ENCODE measurements at places on chromosomes 1 and 21. TPM values are rescaled to one million over a fixed set of nuclear protein-coding genes. Genes with fewer than 3 reads are reported as not detected.
A peak's percentile ranks its signal among the peaks of the same experiment; 100 is the strongest.

DNA sequence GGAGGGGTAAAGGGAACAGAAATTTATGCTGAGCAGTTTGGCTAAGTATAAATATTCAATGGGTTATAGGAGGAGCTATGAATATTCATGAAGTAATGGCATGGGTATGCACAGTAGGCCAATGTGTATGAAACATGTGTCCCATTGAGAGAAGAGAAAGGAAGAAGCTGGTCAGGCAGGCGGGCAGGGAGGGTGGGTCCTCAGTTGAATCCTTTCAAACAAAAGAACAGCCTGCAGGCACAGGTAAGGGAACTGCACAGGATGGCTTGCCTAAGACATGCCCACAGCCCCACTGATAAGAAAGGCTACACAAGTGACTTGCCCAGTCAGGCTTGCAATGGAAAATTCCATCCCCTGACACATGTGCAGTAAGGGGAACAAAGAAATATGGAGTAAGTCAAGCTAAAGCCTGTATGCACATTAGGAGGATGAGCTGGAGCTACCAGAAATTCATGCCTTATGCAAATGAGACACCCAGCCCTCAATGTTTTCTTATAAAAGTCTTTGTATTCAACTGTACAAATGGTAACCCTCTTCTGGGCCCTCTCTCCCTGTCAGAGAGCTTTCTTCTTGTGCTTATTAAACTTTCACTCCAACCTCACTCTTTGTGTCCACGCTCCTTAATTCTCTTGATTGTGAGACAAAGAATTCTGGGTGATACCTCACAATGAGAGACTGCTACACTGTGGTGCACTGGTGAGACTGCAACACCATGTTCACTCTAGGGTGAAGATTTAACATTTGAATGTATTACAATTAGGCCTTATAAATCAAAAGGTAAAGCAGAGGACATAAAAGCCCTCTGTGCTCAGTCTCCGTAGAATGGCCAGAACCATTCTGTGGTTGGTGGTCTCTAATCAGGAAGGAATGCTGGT, 96.5 kb downstream of the ATP1B1 start:
- no peak for DNase-seq
- H3K27ac ChIP-seq = no peak overlapping the region
- no peaks in the 10 kb centered on the region for H3K27me3 ChIP-seq

AMY1A gene
- 0.58 TPM for total RNA-seq

GRCh38 chr1:239861985-239862384, 229.7 kb upstream of the FMN2 start:
- H3K4me3 ChIP-seq = no peak overlapping the region
- no peaks in the 10 kb centered on the region for H3K27me3 ChIP-seq
- no peak overlapping the region for H3K27ac ChIP-seq
- H3K36me3 ChIP-seq = no peaks in the 10 kb centered on the region

CELA2A gene
- 360 TPM for total RNA-seq

ATPAF1 gene
- 21.6 TPM for total RNA-seq

- no peaks in the 10 kb centered on the region for H3K27me3 ChIP-seq
- H3K27ac ChIP-seq = no peak overlapping the region
- H3K4me3 ChIP-seq = peak overlapping the region; percentile 43
- DNase-seq = no peak
These were observed 398 bp upstream of the SLC30A10 start for GRCh38 chr1:219928791-219929118.

CHIT1 gene
- 0.06 TPM for total RNA-seq

- no peaks in the 10 kb centered on the region for H3K4me1 ChIP-seq
- no peak for DNase-seq
- no peaks in the 10 kb centered on the region for H3K27me3 ChIP-seq
- no peak overlapping the region for H3K4me3 ChIP-seq
These were observed 76.8 kb upstream of the COX20 start for GRCh38 chr1:244758708-244759107.

GRCh38 chr1:88673446-88673845, 10.6 kb upstream of the PKN2 start:
- no peak overlapping the region for H3K4me3 ChIP-seq
- H3K36me3 ChIP-seq = no peaks in the 10 kb centered on the region
- no peak for DNase-seq

- DNase-seq = no peak
- no peaks in the 10 kb centered on the region for H3K4me1 ChIP-seq
- H3K27ac ChIP-seq = no peak overlapping the region
These were observed 22.1 kb downstream of the AIM2 start for GRCh38 chr1:159054427-159054826.

DMBX1 gene
- total RNA-seq = not detected

DNA sequence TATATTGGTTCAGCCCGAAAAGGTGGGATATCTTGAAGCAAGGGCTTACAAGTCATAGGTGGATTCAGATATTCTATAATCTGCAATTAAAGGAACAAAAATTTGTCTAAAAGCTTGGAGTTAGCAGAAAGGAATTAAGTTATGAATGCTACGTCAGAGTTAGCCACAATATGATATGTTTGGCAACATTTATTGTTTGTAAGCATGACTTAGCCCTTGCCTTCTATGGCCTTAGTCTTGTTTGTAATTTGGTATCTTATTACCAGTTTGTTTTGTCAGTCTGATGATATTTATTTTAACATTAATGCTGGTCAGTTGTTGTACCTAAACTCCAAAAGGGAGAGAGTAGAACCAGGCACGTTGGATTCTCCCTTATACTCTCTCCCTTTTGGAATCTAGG, 43.1 kb upstream of the SUCO start:
- H3K4me3 ChIP-seq = no peak overlapping the region
- H3K27ac ChIP-seq = no peak overlapping the region

- no peak overlapping the region for H3K4me3 ChIP-seq
- DNase-seq = peak; percentile 28
- H3K4me1 ChIP-seq = no peaks in the 10 kb centered on the region
These were observed 23.7 kb upstream of the SRRM1 start for GRCh38 chr1:24619376-24619775.

DNA sequence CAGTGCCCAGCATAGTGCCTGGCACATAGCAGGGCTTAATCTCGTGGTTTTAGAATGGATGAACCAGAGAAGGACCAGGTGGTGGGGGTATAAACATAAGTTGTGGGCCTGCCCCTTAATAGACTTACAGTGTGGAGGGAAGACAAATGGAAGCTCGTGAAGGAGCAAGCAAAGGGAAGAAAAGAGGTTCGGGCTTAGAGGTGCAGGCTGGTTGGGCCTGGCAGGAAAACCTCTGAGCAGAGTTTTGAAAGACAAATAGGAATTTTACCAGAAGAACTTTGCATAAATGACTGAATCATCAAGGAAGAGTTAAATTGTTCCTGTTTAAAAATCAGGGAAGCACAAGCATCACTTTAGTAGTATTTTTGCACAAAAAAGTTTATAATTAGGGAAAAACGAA, 4.5 kb downstream of the RHOU start:
- no peaks in the 10 kb centered on the region for H3K27me3 ChIP-seq
- no peak for DNase-seq
- no peaks in the 10 kb centered on the region for H3K36me3 ChIP-seq
- H3K27ac ChIP-seq = no peak overlapping the region
- peaks cover 16% of the 10 kb centered on the region for H3K4me1 ChIP-seq
- H3K4me3 ChIP-seq = no peak overlapping the region

GRCh38 chr1:243525085-243525487, 269.2 kb downstream of the SDCCAG8 start:
- no peak for DNase-seq
- H3K4me3 ChIP-seq = no peak overlapping the region
- no peak overlapping the region for H3K27ac ChIP-seq
- no peaks in the 10 kb centered on the region for H3K4me1 ChIP-seq

DNA sequence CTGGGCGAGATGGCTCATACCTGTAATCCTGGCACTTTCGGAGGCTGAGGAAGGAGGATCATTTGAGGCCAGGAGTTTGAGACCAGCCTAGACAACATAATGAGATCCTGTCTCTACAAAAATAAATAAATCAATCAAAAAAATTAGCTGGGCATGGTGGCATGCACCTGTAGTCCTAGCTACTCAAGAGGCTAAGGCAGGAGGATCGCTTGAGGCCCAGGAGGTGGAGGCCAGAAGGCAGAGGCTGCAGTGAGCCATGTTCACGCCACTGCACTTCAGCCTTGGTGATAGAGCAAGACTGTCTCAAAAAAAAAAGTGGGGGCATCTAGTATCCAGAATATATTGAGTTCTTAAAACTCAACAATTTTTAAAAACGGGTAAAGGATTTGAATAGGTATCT, 6.0 kb downstream of the TUT4 start:
- DNase-seq = no peak
- H3K27ac ChIP-seq = no peak overlapping the region
- H3K27me3 ChIP-seq = no peaks in the 10 kb centered on the region
- H3K36me3 ChIP-seq = no peaks in the 10 kb centered on the region
- H3K4me1 ChIP-seq = peaks cover 8% of the 10 kb centered on the region

- DNase-seq = peak; percentile 81
- no peaks in the 10 kb centered on the region for H3K4me1 ChIP-seq
- H3K27ac ChIP-seq = peak overlapping the region; percentile 51
These were observed 29.4 kb upstream of the SOD1 start for GRCh38 chr21:31629972-31630711.

DNA sequence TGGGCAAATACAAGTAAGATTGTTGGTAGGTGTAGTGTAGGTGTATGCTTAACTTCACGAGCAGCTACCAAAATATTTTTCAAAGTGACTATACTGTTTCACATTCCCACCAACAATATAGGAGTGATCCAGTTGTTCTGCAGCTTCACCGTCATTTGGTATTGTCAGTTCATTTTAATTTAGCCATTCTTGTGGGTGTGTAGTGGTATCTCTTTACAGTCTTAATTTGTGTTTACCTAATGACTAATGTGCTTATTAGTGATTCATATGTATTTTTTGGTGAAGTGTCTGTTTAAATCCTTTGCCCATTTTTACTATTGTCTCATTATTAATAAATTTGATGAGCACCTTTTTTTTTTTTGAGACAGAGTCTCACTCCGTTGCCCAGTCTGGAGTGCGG, 35.4 kb downstream of the RCSD1 start:
- no peak overlapping the region for H3K27ac ChIP-seq
- no peaks in the 10 kb centered on the region for H3K27me3 ChIP-seq
- H3K4me1 ChIP-seq = no peaks in the 10 kb centered on the region
- H3K4me3 ChIP-seq = no peak overlapping the region

PLA2G2C gene
- not detected for total RNA-seq

COL6A1 gene
- 101 TPM for total RNA-seq

DNA sequence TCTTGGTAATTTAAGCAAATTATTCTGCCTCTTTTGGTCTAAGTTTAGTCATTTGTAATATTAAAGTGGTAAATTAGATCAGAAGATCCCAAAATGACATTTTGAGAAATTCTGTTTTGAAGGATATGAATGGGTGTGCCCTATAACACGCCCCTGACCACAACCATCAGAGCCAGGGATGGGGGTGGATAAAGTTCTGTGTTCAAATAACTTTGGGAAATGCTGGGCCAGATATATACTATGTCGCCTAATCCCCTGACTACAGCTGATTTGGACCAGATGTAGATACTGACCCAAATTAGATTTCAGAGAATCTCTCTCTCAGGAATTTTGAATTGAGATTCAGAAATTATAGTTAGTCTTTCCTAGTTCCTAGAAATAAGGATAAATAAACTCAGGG, 21.2 kb upstream of the EDEM3 start:
- H3K36me3 ChIP-seq = no peaks in the 10 kb centered on the region
- H3K4me3 ChIP-seq = no peak overlapping the region
- H3K27me3 ChIP-seq = no peaks in the 10 kb centered on the region
- no peak overlapping the region for H3K27ac ChIP-seq
- DNase-seq = no peak

DNA sequence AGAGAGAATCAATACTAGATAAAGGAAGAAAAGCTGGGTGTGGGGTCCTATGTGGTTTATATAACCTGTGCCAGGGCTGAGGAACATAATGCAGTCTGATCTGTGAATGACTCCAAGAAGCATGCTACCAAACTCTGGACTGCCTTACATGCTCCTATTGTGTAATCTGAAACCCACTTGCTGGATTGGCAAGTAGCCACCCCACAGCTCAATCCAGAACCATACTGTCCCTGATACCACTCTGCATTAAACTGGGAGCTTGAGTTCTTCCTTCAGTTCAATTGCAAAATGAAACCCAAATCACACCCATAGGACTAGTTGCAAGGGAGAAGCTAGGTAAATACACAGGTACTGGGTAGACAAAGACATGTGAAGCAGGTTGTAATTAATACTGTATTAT, 115.4 kb upstream of the NEGR1 start:
- no peaks in the 10 kb centered on the region for H3K27me3 ChIP-seq
- H3K27ac ChIP-seq = no peak overlapping the region
- DNase-seq = no peak
- no peaks in the 10 kb centered on the region for H3K36me3 ChIP-seq

TTC34 gene
- 0.51 TPM for total RNA-seq

GRCh38 chr1:200121421-200121820, 93.9 kb downstream of the NR5A2 start:
- H3K27me3 ChIP-seq = no peaks in the 10 kb centered on the region
- H3K4me3 ChIP-seq = no peak overlapping the region
- no peaks in the 10 kb centered on the region for H3K36me3 ChIP-seq
- H3K4me1 ChIP-seq = peaks cover 4% of the 10 kb centered on the region

GRCh38 chr1:28718586-28719331, 18.0 kb upstream of the YTHDF2 start:
- no peaks in the 10 kb centered on the region for H3K36me3 ChIP-seq

C1orf56 gene
- total RNA-seq = 3.1 TPM

- no peak for DNase-seq
- no peak overlapping the region for H3K4me3 ChIP-seq
These were observed 313.1 kb downstream of the SIPA1L2 start for GRCh38 chr1:232316864-232317263.

DNA sequence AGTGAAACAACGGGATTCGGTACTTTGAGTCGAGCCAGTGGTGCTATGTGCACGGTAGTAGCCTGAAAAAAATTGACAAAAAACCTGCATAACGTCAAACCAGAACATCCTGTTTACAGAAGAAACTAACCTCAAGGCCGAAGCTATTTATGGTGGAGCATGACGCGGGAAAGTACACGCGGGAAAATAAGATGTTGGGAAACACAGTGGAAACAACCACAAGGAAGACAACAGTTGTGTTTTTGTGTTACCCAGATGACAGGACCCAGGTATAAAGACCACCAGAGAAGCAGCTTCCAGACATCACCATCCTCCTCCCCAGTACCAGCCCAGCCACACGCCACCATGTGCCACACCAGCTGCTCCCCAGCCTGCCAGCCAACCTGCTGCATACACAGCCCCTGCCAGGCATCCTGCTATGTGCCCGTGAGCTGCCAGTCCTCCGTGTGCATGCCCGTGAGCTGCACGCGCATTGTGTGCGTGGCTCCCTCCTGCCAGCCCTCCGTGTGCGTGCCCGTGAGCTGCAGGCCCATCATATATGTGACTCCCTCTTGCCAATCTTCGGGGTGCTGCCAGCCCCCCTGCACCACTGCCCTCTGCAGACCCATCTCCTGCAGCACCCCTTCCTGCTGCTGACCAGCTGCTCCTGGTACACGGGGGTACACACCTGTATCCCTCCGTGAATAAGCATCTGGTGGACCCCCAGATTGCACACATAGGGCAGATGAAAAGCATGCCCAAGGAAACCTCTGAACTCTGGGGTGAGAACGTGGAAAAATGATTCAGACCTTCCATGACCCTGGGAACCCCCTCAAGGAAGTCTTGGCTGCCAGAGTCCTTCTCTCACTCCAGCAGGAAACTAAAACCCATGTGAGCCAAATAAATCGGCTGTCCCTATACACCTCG, at the start of gene KRTAP12-3:
Gene KRTAP12-3 (plus strand): TSS at position 298 of the 906 bp plus-strand sequence. CDS start 48 bp downstream, at position 346.
- DNase-seq = no peak
- H3K27ac ChIP-seq = no peak within 1 kb of the TSS
- no peaks in the 10 kb centered on the region for H3K4me1 ChIP-seq
- no peaks in the 10 kb centered on the region for H3K36me3 ChIP-seq
- H3K27me3 ChIP-seq = no peaks in the 10 kb centered on the region

GRCh38 chr1:111882559-111882958, 106.9 kb downstream of the KCND3 start:
- no peak for DNase-seq
- no peaks in the 10 kb centered on the region for H3K36me3 ChIP-seq
- no peaks in the 10 kb centered on the region for H3K27me3 ChIP-seq

Measured in pancreas (tissue), 10 donors.